ENCODE measurements at places on chromosomes 3 and 15.

DNA sequence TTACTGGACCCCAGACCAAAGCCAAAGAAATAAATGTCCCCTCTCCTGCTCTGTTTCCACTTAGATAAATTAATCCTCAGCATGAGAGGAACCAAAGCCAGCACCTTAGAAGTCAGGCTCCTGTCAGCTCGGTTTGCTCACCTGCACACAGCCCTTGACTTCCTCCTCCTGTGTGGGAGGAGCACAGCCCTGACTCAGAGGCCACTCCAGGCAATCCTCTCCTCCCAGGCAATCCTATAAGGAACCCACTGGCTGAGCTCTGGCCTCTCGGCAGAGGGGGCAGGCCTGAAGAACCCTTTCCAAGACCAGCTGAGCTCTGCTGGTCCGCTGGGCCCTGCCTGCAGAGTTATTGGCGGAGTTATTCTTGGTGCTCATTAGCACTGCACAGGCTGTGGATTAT is 30.8 kb downstream of the LIPC start:
- no peak for DNase-seq

GRCh38 chr15:31325595-31326155 is 960 bp upstream of the KLF13 start:
- DNase-seq, result no peak

- no peak for DNase-seq
Observed at GRCh38 chr3:38630606-38631005, 18.9 kb downstream of the SCN5A start.

GRCh38 chr3:25576831-25577454 is 87.8 kb downstream of the TOP2B start:
- DNase-seq, result no peak

DNA sequence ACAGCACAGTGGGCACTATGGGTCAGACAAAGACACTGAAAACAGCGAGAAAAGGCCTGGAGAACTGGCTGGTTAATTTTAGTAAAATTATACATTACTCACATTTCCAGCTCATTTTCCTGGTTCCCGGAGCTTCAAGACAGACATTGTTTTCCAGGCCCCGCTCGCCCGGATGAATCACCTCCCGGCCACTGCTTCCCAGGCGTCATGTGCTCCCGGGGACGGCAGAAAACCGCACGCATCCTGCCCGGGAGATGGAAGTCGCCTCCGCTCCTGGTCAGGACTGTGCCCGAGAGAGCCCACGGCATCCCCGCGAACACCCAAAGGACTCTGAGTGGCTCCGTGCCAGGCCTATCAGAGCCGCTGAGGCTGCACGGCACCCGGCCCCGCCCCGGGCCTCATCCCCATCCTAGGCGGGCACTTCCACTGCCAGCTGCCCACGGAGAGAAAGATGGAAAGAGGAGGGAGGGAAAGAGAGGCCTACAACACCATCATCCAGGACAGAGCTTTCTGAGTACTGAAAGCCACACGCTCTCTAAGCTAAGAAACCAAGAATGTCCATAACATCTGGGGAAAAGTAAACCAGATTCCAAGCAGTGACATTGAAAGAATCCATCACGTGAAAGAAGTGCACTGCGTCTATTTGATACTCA is 75.1 kb downstream of the VGLL4 start:
- peak; percentile 97 for DNase-seq

- DNase-seq, result no peak
Observed at GRCh38 chr15:90986790-90987507, 7.4 kb downstream of the PRC1 start.

DNA sequence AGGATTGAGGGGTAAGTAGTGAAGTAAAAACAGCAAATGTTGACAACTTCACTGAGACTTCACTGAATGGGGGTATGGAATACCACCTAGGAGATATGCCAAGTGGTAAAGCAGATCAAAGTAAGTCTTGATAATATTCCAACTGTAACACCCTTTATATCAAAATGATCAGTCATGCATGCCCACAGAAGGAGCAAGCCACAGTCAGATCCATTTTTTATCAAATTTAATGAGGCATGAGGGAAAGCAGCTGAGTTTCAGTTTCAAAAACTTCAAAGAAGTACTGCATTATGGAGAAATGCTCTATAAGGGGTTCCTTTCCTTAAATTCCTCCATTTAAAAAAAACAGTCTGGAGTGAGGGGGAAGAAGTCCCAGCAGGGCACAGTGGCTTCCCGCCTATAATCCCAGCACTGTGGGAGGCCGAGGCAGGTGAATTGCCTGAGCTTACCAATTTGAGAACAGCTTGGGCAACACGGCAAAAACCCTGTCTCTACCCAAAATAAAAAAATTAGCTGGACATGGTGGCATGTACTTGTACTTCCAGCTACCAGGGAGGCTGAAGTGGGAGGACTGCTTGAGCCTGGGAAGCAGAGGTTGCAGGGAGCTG is 56.9 kb downstream of the TJP1 start:
- peak; percentile 33 for DNase-seq

GRCh38 chr3:163753033-163753432 is 1325.3 kb downstream of the SI start:
- DNase-seq, result no peak

- no peak for DNase-seq
Observed at GRCh38 chr3:49017971-49018706, at the start of gene DALRD3. TSS of gene DALRD3 (minus strand) at chr3:49018580. CDS start at chr3:49018564, 16 bp downstream.

GRCh38 chr3:30733209-30733608 is 126.8 kb downstream of the TGFBR2 start:
- no peak for DNase-seq

DNA sequence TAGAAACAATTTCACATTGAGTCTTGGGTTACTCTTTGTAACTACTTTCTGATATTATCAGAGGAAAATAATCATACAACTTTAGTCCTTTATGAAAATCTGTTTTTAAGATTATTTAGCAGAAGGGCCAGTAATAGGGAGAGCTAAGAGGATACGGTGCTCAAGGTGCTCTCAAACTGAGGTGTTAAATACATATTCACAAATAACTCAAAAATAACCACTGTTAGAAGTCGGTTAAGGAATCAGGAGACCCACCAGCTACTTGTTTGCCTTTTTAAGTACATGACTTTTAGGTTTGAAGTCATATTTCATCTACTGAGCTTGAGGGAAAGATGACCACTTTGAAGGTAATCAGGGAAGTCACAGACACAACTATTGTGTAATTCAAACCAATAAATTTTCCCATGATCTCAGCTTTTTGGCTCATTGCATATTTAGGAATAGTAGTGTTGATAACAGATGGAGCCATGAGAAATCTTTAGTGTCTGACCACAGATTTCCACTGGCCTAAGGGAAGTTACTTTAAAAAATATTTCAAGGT is 1.4 kb upstream of the RSRC1 start:
- no peak for DNase-seq

GRCh38 chr3:55044486-55044885 is 116.6 kb upstream of the LRTM1 start:
- no peak for DNase-seq

DNA sequence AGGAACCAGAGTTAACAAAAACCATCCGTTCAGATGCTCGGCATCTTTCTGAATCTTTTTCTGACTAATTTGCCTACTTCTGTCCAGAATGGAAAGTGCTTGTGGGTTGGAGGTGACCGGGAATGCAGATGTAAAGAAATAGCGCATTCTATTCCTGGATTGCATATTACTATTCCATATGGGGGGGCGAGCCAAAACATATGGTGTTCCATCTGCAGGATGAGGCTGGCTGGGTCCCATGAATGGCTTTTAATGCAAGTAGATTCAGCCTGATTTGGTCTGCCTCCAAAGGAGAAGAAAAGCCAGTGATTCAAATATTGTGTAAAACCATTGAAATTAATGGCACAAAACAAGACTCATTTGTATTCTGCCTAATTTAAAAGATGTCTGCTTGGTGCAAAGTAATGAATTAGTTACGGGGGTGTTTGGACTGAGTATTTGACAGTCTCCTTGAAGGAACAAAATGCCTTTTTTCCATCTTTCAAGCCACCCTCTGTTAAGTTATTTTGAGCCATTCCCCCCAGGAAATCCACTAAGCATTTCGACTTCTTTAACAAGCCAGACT is 99.0 kb downstream of the ST8SIA2 start:
- peak; percentile 24 for DNase-seq

- DNase-seq, result no peak
Observed at GRCh38 chr3:78427303-78427702, 1340.5 kb downstream of the ROBO1 start.

DNA sequence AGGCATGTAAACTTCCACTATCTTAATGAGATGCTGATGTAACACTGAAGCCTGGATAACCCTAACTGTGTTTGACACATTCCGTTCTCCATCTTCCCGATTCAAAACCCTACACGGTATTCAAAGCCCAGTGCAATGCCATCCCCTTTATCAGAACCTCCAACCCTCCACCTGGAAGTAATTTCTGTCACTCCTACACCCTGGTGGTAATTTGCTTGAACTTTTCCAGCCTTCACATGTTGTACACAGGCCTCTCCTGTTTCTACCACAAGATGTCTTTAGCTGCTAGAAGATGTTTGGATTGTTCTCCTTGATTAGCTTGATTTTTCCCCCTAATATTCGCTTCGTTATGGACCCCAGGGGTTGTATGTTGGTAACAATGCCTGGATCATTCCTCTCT is 208.9 kb downstream of the CHST2 start:
- no peak for DNase-seq

DNA sequence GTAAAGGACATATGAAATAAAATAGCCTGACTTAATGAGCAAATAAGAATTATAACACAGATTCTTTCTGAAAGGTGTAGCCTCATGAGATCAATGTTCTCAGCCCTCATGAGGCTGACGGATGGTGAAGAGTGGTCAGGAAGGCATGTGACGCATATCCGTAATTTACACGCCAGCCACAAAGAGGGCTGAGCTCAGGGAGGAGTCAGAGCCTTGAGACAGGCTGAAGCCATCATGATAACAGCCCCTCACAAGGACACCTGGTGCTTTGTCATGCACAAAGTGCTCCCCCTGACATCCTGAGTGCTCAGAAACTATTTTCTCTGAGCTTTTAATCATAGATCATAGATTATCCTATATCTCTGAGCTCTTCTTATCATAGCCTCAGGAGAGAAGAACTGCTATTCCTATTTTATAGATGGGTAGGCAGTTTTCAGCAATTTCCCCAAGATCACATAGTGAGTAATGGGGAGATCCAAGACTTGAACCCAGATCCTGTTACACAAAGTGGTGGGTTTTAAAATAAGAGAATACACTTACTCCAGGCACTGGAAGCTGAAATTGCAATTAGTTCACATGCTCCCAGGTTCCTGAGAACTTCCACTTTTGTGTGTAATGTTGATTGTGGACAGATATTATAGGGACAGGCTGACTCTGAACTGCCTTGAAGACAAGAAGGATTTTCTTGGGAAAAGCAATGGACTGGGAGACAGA is 267.1 kb downstream of the RPLP1 start:
- DNase-seq, result no peak

DNA sequence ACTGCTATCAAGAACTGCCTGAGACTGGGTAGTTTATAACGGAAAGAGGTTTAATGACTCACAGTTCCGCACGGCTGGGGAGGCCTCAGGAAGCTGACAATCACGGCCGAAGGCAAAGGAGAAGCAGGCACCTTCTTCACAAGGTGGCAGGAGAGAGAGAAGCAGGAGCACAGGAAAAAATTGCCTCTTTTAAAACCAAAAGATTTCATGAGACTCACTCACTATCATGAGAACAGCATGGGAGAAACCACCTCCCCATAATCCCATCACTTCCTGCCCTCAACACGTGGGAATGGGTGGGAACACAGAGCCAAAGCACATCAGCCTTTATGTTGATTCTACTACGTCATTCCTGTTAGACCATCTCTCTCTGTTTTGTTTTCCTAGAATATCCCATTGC is 650.9 kb upstream of the SEMA6D start:
- DNase-seq, result no peak

DNA sequence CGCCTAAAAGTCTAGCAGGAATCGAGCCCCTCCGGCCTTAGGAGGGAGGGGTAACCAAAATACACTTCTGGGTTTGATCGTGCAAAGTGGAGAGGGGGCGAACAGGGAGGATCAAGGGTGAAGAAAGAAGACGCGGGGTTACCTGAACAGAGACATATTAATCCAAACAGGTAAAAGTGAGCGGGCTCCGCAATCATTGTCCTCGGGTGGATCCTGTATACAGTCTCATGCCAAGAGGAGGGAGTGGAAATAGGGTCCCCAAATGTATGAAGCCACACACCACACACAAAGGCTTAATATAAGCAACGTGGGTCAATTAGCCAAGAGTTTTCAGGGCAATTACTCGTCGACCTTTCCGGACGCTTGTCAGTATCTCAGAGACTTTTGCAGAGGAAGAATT is 749.5 kb downstream of the ROBO1 start:
- no peak for DNase-seq

DNA sequence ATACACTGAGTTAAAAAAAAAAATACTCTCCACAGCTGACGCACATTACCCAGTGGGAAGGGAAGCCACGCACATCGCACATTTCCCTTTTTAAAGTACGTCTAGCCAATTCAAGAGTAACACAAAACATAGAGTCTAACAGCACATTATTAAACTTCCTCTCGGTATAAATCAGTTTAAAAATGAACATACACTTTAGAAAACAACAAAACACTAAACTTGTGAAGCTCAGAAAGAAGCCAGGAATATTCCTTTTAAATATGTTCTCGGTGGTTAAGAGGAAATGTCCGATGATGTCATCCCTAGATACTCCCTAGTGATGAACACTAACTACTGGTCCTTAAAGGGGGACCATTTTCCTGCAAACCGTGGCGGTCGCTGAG is 721 bp downstream of the MYEF2 start:
- no peak for DNase-seq

DNA sequence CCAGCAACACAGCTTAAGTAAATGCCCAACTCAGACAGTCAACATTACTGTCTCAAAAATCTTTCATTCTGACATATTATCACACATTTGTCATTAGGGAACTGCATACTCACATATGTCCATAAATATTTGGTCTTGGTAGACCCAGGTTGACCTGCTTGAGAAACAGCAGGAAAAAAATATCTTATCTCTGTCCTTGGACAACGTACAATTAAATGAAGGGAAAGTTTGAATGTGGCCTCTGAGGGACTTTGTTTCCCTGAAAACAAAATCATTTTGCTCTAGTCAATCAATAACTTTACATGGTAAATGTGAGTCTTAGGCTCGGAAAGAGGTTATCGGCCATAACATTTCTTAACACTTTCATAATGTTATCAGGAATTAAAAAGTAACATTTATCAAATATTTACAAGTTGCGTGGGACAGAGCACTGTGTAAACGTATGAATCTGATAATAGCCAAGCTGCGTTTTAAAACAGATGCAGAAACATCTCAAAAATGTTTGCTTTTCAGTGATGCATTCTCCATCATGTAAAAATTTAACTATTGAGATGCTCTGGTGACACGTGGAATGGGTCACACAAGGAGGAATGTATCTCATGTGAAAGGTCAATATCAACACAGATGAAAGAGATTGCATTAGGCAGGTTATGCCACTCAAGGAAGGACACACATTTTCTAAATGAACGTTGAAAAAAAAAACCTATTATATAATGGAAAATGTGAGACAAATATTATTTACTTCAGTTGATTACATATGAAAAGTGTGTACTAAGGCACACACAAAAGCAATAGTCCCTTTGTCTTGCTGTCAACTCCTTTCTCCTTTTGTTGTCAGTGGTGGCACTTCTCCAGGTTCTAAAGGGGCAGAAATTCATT is 304.4 kb downstream of the WDR72 start:
- DNase-seq, result no peak

- DNase-seq, result no peak
Observed at GRCh38 chr3:13841141-13841540, 38.7 kb downstream of the WNT7A start.

GRCh38 chr3:3907023-3907422 is 107.8 kb downstream of the LRRN1 start:
- no peak for DNase-seq

All from foreskin melanocyte (primary cell).